ENCODE measurements at places on chromosomes 1 and 21.

GRCh38 chr1:20867847-20868246, 80.7 kb upstream of the HP1BP3 start:
- DNase-seq: no peak

DNA sequence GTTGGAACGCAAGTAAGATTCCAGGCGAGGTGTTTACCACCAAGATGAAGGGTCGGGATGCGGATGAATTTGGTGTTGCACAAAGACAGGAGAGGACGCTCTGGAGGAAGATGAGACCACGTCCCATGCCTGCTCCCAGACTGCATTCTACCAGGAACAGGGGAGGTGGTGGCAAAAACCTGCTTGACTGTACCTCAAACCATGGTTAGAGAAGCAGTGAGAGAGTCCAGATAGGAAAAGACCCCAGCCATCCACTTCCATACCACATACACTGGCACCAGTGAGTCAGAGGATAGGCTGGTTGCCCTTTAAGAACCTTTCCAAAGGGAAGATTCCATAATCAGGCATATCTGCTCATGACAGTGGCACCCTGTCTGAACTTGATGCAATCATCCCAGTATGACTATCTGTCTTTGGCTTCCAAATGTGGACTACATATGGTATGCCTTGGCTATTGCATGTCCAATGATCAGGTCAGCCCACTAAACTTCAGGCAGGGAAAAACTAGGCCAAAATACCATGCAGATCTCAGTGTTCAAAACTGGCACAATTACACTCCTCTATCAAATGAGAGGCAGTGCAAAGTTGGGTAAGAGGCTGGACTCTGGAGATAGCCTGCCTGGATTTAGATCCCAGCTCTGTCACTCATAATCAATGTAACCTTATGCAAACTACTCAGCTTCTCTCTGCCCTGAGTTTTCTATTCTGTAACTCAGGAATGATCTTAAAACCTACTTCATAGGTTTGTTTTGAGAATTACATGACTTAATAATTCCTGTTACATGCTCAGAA, 20.6 kb downstream of the NPR1 start:
- DNase-seq: no peak

- DNase-seq: no peak
These were observed 246.6 kb downstream of the RRAGC start for GRCh38 chr1:38612951-38613350.

- DNase-seq: peak; percentile 79
These were observed 46.3 kb downstream of the UMODL1 start for GRCh38 chr21:42117229-42117966.

DNA sequence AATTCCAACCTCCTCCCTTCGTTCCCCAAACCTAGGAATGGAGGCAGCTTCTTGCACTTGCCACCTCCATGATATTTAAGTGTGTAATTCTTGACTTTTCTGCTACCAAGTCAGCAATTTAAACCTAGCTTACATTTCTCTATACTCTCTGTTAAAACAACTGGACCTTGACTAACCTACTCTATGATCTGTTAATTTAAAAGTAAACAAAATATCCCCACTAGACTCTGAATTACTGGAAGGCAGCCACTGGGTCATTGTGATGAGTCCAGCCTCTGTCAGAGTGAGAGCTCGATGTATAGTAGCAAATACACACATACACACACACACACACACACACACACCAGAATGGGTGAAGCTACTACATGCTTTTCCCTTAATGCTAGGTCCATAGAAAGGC, 40.0 kb upstream of the DHCR24 start:
- no peak for DNase-seq

GRCh38 chr1:26418865-26419349, 8.3 kb downstream of the LIN28A start:
- DNase-seq: no peak

GRCh38 chr21:43811262-43812105, 22.1 kb downstream of the RRP1 start:
- no peak for DNase-seq

- no peak for DNase-seq
These were observed 3.0 kb downstream of the USP1 start for GRCh38 chr1:62439652-62440371.

DNA sequence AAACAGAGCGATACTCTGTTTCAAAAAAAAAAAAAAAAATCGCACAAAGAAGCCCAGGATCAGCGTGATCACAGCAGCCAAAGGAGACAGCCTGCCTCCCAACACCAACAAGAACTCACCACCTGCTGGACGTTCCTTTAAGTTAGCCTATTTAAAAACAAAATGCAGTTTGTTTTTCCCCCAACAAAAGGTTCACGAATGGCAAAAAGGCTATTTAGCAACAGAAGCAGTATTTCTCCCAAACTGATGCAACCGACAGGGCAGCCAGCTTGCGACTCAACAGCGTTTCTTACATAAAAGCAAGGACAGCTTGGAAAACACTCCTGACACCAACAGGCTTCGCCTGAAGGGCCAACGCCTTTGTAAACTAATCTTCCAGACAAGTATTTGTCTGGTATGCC, 6.8 kb downstream of the SSU72 start:
- no peak for DNase-seq

DNA sequence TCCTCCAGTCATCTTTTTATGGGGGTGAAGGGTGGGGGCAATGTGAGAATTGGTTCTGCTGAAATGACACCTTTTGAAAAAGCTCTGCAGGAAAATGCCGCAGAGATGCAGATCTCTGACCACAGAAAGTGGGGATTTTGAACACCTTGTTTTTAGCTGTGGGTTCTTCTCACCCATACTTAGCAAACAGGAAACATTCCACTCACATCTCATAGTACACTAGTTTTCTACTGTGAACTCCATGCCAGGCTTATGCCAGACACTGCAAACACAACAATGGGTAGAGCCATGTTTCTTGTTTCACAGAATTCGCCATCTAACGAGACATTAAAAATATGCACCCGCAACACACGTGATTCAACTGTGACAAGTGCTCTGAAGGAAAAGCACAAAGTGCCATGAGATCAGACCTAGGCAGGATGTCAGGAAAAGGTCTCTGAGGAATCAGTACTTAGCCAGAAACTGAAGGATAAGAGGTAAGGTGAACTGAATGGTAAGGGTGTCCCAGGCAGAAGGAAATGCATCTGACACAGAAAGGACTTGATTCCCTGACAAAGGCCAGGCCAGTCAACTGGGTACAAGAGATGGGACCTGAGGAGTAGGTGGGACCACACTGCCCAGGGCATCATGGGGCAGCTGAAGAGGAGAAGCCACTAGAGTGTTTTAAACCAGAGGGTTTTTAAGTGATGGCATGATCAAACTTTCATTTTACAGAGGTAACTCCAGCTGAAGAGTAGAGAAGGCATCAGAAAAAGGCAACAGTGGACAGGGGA, 83.8 kb upstream of the JAK1 start:
- no peak for DNase-seq

DNA sequence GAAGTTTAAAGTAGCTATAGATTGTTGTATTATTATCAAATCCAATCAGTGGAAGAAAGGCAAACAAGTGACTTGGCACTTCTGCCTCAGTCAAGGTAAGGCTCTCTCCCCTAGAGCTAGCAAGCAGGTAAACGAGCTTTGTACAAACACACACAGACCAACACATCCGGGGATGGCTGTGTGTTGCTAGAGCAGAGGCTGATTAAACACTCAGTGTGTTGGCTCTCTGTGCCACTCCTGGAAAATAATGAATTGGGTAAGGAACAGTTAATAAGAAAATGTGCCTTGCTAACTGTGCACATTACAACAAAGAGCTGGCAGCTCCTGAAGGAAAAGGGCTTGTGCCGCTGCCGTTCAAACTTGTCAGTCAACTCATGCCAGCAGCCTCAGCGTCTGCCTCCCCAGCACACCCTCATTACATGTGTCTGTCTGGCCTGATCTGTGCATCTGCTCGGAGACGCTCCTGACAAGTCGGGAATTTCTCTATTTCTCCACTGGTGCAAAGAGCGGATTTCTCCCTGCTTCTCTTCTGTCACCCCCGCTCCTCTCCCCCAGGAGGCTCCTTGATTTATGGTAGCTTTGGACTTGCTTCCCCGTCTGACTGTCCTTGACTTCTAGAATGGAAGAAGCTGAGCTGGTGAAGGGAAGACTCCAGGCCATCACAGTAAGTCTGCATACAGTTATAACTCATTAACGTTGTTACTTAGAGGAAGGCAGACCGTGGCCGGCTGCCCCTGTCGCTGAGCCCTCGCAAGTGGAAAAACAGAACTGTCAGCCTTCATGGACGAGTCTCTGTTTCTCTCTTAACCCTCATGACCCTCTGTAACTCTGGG, at the start of gene PALMD:
TSS of gene PALMD (plus strand) at position 415 of the 833 bp plus-strand sequence. CDS start at position 620, 205 bp downstream.
- peak; percentile 87 for DNase-seq

DNA sequence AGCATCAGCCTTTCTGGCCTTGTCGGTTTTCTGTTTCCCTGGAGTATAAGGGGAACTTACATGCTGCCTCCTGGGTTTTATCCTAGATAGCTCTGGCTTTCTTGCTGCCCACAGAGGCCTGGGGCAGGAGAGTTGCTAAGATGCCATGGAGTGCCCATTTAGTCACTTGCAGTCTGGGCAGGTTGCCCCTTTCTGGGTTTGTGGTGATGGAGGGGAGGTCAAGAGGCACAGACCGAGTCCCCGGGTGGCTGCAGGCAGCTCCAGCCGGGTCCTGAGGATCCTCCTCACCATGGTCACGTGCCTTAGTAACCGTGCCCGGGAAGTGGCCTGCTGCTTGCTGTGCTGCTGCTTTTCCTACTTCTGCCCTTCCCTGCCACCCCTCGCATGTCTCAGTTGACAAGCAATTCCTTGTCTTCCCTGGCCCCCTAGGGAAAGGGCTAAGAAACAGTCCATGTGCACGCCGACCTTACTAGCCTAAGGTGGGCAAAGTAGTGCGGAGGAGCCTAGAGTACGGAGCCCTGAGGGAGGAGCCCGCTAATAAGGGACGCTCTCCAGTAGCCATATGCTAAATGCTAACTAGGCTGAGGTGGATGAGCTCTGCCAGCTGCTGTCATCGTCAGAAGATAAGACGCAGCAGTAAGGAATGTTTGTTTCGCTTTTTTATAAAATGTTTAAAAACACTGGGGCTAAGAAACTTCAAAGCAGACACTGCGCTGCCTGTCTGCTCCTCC, 34.8 kb downstream of the CLCA1 start:
- no peak for DNase-seq

GRCh38 chr21:46057111-46057709, 40.7 kb upstream of the COL6A2 start:
- peak; percentile 70 for DNase-seq

DNA sequence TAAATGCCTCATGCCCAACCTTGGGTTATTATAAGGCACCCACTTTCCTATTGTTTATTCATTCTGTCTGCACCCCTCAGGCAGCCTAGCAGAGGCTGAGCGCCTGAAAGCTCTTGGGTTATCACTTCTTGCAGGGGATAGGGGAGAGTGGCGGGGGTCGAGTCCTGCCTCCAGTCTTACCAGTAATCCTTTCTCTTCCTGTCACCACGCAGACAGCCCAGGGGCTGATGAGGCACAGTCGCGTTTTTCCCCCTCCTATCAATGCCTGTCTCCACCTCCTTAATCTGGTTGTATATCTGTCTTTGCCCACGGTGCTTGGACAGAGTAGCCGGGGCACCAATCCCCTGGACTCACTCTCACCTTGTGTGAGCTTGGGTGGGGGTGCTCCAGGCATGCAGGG, 733.1 kb downstream of the MATN1 start:
- DNase-seq: no peak

GRCh38 chr1:114700036-114700600, 4.8 kb upstream of the AMPD1 start:
- no peak for DNase-seq

DNA sequence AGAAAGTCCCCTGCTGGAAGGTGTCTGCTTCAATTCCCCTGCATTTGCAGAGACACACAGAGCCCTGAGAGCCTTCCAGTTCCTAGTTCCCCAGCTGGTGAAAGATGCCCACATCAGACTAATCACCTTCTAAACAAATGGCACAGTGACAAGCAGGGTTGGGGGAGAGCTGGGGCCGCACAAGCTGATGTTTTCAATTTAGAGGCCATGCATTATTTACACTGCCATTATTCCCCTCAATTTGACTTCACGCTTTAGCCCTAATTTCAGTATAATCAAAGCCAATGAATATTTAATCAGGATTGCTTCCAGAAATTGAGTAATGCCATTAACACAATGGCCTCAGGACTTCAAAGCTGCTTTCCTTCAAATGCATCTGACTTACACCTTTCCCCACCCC, 81.5 kb downstream of the BEND5 start:
- DNase-seq: no peak

- DNase-seq: no peak
These were observed 46.0 kb upstream of the JUN start for GRCh38 chr1:58829866-58830265.

GRCh38 chr1:41495210-41495948, 10.9 kb upstream of the EDN2 start:
- peak; percentile 59 for DNase-seq

GRCh38 chr1:208985231-208985630, 598.3 kb upstream of the CAMK1G start:
- DNase-seq: no peak

- DNase-seq: no peak
These were observed 1.4 kb downstream of the WDR26 start for GRCh38 chr1:224433041-224433691.

All from posterior cingulate gyrus (tissue), 11 donors.